ENCODE measurements at places on chromosomes 1 and 21.
A peak's percentile ranks its signal among the peaks of the same experiment; 100 is the strongest.

DNA sequence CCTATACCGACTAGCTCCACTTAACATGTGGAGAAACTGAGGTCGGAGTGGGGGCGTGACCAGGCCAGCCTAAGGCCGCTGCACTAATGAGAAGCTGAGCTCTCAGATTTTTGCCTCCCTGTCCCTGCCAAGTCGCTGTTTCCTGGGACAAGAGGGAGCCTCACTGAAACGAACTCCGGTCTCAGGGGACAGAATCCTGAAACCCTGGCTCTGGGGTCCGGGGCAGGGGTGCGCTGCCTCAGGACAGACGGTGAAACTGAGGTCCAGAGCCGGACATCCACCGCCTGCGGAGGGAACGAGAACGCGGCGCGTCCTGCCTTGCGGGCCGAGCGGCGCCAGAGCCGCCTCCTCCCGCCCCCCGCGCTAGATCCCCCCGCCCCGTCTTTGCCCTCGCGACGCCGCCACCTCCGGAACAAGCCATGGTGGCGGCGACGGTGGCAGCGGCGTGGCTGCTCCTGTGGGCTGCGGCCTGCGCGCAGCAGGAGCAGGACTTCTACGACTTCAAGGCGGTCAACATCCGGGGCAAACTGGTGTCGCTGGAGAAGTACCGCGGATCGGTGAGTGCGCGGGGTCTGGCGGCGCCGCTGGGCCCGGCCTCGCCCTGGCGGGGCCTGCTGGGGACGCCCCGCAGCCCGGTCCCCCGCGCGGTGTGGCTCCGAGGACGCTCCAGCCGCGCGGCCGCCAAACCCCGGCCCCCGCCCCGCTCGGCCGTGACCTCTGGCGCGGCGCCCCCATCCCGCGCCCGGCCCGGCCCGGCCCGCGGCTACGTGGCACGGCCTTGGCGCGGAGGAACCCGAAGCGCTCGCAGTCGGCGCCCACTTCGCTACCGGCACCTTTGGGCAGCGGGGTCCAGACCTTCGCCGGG, at the start of gene GPX7:
Gene GPX7, plus strand, starts transcription at position 381 of the 865 bp plus-strand sequence. Its CDS starts 39 bp downstream, at position 420.
- DNase-seq: peak; percentile 22

DNA sequence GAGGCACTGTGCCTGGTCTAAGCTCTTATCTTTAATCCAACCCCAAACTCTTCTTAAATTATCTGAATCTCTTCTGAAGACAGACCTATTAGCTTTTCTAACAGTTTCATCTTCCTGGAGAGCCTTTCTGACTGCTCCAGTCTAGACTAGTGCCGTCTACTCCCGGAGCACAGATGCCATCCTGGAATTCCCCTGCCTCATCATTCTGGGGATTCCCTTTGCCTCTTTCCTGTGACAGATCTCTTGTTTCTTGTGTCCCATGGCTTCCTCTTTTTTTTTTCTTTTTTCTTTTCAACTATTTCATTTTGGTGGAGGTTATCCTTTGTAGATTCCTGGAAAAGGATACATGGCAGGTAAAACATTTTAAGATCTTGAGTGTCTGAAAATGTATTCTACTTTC, 11.7 kb downstream of the SEMA4A start:
- no peak for DNase-seq

DNA sequence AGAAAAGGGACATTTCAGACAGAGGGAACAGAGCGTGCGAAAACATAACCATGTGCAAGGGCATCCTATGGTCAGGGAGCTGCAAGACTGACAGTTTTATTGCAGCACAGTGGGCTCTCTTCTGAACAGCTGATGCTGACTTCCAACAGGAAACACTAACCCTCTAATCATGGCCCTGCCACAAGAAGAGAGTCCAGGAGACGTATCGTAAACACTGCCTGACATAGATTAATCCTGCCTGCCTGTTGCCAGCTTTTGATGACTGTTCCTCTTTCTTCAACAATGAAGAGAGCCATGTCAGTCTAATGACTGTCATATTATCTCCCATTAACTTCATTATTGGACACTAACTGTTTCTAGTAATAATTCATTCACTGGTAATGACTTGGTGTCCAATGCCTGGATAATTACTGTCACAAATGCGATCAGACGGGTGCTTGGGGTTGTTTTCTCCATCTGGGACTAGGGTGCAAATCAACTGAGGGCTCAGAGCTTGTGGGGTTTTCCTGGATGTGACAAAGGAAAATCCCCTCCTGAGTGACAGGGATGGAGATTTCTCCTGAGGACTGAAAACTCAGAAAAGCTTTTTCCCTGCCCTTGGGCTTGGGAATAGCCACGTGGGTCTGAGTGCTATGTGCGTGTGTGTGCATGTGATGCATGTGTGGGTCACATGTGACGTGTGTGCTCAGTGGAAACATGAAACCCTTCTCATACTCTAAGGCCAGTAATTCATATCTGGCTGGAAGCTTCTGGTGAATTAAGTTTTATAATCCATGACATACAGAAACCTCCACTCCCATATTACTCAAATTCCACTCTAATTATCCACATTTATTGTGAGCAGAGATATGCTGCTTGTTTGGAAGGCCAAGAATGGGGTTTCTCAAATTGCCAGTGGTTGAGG, 144.0 kb upstream of the PLXNA2 start:
- DNase-seq: no peak

DNA sequence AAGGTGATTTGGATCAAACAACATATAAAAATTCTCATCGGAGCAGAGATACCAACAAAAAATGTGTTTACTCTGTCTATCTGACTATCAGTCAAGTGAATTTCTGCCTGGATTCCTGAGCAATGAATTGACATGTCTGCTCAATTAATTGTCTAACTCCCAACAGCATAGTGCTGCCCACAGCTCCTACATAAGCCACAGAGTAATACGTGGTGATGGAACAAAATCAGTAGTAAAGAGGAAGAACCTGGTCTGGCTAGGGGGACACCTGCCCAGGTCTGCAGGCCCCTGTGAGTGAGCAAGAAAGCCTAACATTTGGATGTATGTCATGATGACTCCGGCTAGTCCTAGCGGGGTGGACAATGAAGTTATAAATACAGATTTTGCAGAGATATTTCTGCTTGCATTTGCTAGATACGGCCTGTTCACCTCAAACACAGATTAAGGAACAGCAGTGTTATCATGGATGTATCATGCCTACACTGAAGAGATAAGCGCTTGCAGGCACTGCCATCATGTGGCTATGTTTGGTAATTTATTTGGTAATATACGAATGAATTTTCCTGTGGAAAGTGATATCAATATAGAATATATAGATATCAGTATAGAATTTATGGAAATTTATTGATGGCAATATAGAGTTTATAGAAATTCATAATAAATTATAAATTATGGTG, 69.6 kb upstream of the LRRC8B start:
- peak; percentile 16 for DNase-seq

- no peak for DNase-seq
These were observed 21.8 kb downstream of the DHRS3 start for GRCh38 chr1:12596007-12596821.

GRCh38 chr1:181179279-181179986, 90.9 kb downstream of the IER5 start:
- no peak for DNase-seq

- DNase-seq: no peak
These were observed 229.3 kb downstream of the USH2A start for GRCh38 chr1:216193839-216194443.

- no peak for DNase-seq
These were observed 1237.5 kb downstream of the MRPL39 start for GRCh38 chr21:24369746-24370145.
